ENCODE measurements at places on chromosomes 6 and 20. TPM values are rescaled to one million over a fixed set of nuclear protein-coding genes. Genes with fewer than 3 reads are reported as not detected.

LST1 gene
- 6.7 TPM for total RNA-seq

MUC21 gene
- not detected for total RNA-seq

SMLR1 gene
- not detected for total RNA-seq

SNX9 gene
- total RNA-seq = 45.8 TPM

ARMH2 gene
- total RNA-seq = not detected
